ENCODE measurements at places on chromosomes 12 and 14. TPM values are rescaled to one million over a fixed set of nuclear protein-coding genes. Genes with fewer than 3 reads are reported as not detected.

Gene LMNTD1
- total RNA-seq: 3.0 TPM

Gene GRIN2B
- 12.0 TPM for total RNA-seq

Gene THAP2
- 16.0 TPM for total RNA-seq

Gene DHRS4
- 19.9 TPM for total RNA-seq

Gene BEGAIN
- total RNA-seq: 4.9 TPM
